ENCODE measurements at places on chromosomes 7 and 10. TPM values are rescaled to one million over a fixed set of nuclear protein-coding genes. Genes with fewer than 3 reads are reported as not detected.
A peak's percentile ranks its signal among the peaks of the same experiment; 100 is the strongest.

GRCh38 chr7:2109936-2110609, 122.7 kb downstream of the MAD1L1 start:
- no peaks in the 10 kb centered on the region for H3K27me3 ChIP-seq
- peaks cover 23% of the 10 kb centered on the region for H3K4me1 ChIP-seq
- peak; percentile 72 for DNase-seq
- peak overlapping the region; percentile 25 for H3K4me3 ChIP-seq
- H3K36me3 ChIP-seq, result peaks cover 3% of the 10 kb centered on the region

SSBP1 gene
- total RNA-seq, result 266 TPM

DNA sequence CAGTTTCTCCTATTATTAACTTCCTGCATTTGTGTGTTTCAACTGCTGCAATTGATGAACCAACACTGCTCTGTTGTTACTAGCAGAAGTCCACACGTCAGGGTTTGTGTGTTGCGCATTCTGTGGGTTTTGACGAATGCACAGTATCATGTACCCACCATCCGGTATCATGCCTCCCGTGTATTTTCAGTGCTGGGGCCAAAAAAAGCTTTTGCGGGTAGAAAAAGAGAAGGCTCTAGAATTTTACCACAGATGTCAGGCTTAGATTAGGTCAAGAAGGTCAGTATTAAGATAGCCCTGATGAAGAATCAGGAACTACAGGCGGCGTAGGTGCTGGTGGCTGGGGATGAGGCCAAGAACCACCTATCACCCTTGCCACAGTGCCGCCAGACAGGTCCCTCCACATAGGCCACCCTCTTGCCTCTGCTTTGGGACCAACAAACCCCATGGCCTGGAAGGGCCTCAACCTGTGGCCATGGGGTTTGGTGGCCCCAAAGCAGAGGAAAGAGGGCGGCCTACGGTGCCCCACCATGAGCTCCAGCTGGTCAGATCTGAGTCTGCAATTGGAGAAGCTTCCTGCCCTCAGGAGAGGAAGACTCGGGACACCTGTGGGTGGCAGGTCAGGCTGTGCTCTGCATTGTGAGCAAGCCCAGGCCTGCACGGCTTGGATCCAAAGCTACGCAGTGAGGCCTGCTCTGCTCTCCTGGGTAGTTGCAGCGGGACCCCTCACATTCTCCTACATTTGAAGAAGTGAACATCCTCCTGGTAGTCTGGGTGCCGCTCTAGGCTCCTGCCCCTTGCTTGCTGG, 71.9 kb downstream of the MKI67 start:
- no peak overlapping the region for H3K27ac ChIP-seq
- H3K4me1 ChIP-seq, result peaks cover 30% of the 10 kb centered on the region
- peaks cover 71% of the 10 kb centered on the region for H3K36me3 ChIP-seq
- DNase-seq, result no peak
- H3K4me3 ChIP-seq, result no peak overlapping the region

MRLN gene
- total RNA-seq, result 0.82 TPM

DNA sequence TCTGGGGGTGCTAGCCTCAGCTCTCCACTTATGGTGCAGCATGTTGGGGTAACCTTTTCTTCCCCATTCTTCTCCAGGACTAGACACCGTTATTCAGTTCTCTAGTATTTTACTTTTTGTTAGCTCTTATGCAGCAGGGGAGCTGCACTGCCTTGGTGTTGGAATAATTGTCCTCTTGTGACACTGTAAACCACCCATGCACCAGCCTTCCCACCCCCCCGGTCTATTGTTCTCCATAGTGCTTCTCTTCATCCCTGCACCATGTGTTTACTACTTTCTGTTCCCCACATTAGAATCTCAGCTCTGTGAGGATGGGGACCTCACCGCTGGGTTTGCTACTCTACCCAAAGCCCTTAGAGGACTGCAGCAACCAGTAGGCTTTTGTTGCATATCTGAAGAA, 230.7 kb downstream of the RPS24 start:
- no peak overlapping the region for H3K27ac ChIP-seq
- DNase-seq, result no peak
- H3K4me3 ChIP-seq, result no peak overlapping the region
- no peaks in the 10 kb centered on the region for H3K4me1 ChIP-seq

DNA sequence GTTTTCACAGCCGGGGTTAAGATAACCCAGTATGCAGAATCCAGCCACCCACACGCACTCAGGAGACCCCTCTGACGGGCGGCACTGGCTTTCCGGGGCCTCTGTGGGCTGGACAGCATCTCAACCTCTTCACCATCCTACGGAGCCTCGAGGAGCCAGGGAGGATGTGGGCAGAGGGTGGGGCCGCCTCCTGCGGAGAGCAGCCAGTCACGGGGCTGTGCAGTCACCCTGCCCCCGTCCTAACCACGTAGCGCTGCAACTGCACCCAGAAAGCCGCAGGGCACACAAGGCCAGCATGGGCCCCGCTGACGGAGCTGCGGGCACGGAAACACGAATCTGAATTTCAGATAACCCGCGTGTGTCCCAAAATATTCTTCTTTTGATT, 270.3 kb downstream of the ELFN1 start:
- no peaks in the 10 kb centered on the region for H3K27me3 ChIP-seq
- peak overlapping the region; percentile 85 for H3K4me3 ChIP-seq
- H3K27ac ChIP-seq, result peak overlapping the region; percentile 93
- peaks cover 18% of the 10 kb centered on the region for H3K36me3 ChIP-seq

- no peaks in the 10 kb centered on the region for H3K36me3 ChIP-seq
- H3K4me1 ChIP-seq, result no peaks in the 10 kb centered on the region
- no peak for DNase-seq
- no peak overlapping the region for H3K4me3 ChIP-seq
- no peak overlapping the region for H3K27ac ChIP-seq
- H3K27me3 ChIP-seq, result peaks cover 4% of the 10 kb centered on the region
Measured at GRCh38 chr7:24475166-24475961, 97.9 kb upstream of the PALS2 start.

- H3K36me3 ChIP-seq, result no peaks in the 10 kb centered on the region
- no peaks in the 10 kb centered on the region for H3K27me3 ChIP-seq
- no peak overlapping the region for H3K4me3 ChIP-seq
- H3K27ac ChIP-seq, result no peak overlapping the region
- no peaks in the 10 kb centered on the region for H3K4me1 ChIP-seq
- DNase-seq, result no peak
Measured at GRCh38 chr7:84971360-84971759, 215.5 kb downstream of the SEMA3D start.

PLCE1 gene
- total RNA-seq, result not detected
